ENCODE measurements at places on chromosomes 4 and X. TPM values are rescaled to one million over a fixed set of nuclear protein-coding genes. Genes with fewer than 3 reads are reported as not detected.

The MAGEA9 gene
- not detected for total RNA-seq

The ADGRG2 gene
- 12.8 TPM for total RNA-seq

The ASB5 gene
- total RNA-seq: 17.9 TPM

The YY2 gene
- 3.2 TPM for total RNA-seq

The USP27X gene
- total RNA-seq: 6.5 TPM

The TNIP2 gene
- 19.8 TPM for total RNA-seq

The QDPR gene
- total RNA-seq: 139 TPM

The ERCC6L gene
- 2.7 TPM for total RNA-seq

The NPY5R gene
- total RNA-seq: 1.4 TPM

The DTHD1 gene
- not detected for total RNA-seq

The HTRA3 gene
- total RNA-seq: 44.8 TPM

The KLB gene
- 0.11 TPM for total RNA-seq

The HPGDS gene
- total RNA-seq: 1.3 TPM

The GYG2 gene
- 10.5 TPM for total RNA-seq

The ANK2 gene
- 342 TPM for total RNA-seq

The GJB1 gene
- 0.49 TPM for total RNA-seq

The FGFBP2 gene
- total RNA-seq: not detected

The ASB11 gene
- total RNA-seq: 2.0 TPM

The ABLIM2 gene
- total RNA-seq: 13.5 TPM

The STPG2 gene
- 1.2 TPM for total RNA-seq

The MAGEA2 gene
- not detected for total RNA-seq

The AWAT2 gene
- not detected for total RNA-seq

The TCEANC gene
- total RNA-seq: 10.4 TPM

The TRPC5OS gene
- 0.22 TPM for total RNA-seq

The F11 gene
- total RNA-seq: 0.44 TPM

The SULT1B1 gene
- total RNA-seq: 2.5 TPM
